ENCODE measurements at places on chromosomes 7 and 10.

DNA sequence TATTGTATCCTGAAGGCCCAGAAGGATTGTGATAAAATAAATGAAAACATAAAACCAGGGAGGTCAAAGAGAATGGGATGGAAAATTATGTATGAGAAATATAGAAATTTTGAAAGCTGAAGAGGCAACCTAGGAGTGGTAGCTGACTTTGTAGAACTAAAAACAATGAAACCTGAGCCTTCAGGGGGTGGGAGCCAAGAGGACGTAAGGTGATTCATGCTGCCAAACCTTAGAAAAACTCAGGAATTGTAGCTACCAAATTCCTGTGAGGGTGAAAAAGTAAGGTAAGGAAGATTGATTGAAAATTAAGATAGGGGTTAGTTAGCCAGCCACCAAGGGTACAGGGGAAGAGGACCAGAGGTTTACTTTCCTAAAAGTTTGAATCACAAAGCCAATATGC lies 213.2 kb downstream of the KCND2 start:
- DNase-seq = no peak

DNA sequence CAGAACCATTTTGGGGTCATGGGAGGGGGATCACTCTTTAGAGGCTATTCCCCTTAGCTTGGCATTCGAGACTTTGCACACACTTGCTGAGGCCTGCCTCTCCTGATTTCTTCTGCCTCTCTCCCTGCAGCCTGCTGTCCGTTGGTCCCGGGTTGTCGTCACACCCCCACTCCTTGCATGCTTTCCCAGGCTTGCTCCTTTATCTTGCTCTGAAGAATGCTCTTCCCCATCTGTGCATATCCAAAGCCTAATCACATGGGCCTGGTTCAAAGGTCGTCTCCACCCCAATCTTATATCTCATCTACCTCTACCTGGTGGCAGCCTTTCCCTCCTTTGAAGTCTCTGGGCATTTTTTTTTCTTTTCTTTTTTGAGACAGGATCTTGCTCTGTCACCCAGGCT lies 24.3 kb upstream of the EMX2 start:
- DNase-seq = no peak

- no peak for DNase-seq
Observed at GRCh38 chr10:28833313-28833712, 156.0 kb downstream of the BAMBI start.

GRCh38 chr7:70387217-70387616 lies 744.7 kb upstream of the GALNT17 start:
- DNase-seq = no peak

DNA sequence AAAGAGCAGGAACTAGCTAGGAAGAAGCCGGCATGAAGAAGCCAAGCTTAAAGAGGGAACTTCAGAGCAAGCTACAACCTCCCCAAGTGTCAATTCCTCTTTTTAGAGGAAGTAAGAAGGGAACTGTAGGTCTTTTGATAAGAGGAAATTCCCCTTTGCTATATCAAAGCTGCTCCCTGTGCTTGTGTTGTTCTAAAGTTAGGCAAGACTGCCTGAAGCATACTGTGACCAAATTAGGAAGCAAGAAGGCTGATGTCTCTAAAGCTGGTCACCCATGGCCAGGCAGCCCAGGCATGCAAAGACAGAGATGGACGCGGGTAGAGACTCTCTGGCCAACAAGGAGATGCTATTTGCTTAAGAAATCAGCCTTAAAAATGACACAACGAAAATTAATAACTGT lies 87.9 kb downstream of the RNF216 start:
- no peak for DNase-seq

DNA sequence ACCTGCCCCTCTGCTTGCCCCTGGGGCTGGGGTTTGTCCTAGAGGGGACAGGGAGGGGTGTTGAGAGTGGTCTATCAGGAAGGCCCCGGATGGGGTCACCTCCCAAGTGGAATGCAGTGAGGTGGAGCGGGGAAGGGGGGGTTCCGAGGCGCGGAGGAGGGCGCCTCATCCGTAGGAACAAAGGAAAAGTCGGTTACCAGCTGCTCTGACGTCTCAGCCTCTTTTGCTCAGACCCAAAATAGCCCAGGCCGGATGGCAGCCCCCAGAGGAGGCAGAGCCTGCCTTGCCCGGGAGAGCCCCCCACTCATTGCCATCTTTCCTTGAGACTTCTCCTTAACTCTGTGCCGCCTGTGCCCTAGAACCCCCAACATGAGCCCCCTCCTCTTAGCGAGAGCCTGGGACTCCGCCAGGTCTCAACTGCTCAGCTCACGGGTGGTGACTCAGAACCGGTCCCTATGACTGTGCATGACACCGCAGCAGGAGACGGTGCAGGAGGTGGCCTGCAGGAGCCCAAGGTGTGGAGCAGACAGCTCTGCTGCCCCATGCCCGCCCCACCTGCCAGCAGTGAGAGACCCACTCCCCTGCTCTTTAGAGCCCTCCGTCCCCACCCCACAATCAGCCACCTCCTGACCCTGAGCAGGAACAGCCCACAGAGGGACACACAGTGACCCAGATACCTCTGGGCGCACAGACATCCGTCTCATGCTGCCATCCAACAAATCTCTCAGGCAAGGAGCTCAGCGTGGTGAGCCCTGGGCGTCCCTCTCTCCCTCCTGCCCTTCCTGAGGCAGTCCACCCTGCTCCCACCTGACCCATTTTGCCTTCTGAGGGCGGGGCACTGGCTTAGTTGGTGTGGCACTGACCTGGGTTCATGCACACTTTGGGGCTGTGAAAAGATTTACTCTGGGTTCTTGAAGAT lies 13.1 kb downstream of the STX1A start:
- peak; percentile 38 for DNase-seq

GRCh38 chr10:12703813-12704212 lies 297.7 kb downstream of the CCDC3 start:
- DNase-seq = no peak

DNA sequence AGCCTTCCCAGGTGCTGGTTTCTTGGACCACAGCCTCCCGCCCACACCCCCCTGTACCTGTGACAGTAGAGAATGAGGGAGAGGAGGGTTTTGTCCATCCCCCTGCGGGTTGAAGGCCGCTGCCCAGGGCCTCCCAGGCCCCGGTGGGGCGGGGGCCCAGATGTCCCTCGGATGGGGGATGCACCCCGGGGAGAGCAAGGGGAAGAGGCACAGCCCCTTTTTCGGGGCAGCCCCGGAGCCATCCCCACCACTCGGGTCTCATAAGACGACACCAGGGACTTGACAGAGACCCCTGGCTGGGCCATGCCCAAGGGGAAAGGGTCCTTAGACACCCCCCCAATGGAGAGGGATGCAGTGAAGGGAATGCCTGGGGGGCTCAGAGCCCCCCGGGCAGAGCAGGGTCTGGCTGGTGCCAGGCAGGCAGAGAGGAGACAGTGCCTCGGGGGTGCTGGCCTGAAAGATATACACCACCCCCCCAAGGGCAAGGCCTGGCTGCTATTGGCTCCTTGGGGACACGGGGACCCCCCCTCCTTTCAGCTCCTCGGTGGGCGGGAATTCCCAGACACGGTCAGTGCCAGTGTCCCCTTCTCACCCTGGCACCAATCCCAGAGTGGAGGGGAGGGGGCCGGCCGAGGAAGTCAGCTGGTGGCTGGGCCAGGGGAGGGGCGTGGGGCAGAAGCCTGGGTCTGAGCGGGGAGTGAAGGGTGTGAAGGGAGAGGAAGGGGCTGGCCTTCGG lies 3.7 kb upstream of the SPACDR start:
- no peak for DNase-seq

DNA sequence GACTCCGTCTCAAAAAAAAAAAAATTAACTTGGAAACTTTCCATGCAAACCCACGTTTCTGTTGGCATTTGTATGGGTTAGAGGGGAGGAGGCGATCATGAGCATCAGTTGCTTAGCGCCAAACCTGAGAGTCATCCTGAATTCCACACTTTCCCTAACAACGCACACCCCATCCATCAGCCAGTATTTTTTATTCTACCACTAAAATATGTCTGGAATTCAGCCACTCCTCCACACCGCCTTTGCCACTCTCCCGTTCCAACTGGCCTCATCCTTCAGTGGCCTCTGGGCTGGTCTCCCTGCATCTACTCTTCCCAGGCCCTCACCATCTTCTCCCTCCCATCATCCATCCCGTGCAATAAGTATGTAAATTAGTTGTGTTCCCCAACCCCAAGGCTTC lies 4.7 kb upstream of the LMBR1 start:
- DNase-seq = no peak

DNA sequence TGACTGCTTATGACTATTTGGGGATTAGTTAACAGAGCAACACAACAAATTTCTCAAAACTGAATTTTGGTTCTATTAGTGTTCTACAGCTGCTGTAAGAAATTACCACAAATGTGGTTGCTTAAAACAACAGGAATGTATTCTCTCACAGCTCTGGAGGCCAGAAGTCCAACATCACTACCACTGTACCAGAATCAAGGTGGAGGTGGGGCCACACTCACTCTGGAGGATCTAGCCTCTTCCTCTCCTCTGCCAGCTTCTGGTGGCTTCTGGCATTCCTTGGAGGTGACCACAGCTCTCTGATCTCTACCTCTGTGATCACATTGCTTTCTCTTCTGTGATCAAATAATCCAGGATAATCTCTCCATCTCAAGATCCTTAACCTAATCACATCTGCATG lies 194.7 kb upstream of the BMPER start:
- no peak for DNase-seq

GRCh38 chr10:20760460-20760859 lies 136.7 kb downstream of the NEBL start:
- DNase-seq = no peak

DNA sequence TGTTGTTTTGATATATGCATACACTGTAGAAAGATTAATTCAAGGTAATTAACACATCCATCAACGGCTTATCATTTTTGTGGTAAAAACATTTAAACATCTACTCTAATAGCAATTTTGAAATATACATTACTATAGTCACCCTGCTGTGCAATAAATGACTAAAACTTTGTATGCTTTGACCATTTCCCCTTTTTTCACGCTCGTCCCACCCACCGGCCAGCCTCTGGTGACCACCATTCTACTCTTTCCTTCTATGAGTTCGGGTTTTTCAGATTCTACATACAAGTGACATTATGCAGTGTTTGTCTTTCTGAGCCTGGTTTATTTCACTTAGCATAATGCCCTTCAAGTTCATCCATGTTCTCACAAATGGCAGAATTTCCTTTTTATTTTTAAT lies 21.3 kb downstream of the CYCS start:
- no peak for DNase-seq

- DNase-seq = no peak
Observed at GRCh38 chr7:90483251-90483650, 13.8 kb downstream of the PTTG1IP2 start.

GRCh38 chr7:44182827-44183226 lies 6.4 kb downstream of the GCK start:
- no peak for DNase-seq

- no peak for DNase-seq
Observed at GRCh38 chr10:62021128-62021665, 119.7 kb downstream of the ARID5B start.

GRCh38 chr10:93482145-93482834 lies at the start of gene MYOF:
MYOF (minus strand) TSS chr10:93482334; CDS start chr10:93482194, 140 bp downstream.
- peak; percentile 28 for DNase-seq

DNA sequence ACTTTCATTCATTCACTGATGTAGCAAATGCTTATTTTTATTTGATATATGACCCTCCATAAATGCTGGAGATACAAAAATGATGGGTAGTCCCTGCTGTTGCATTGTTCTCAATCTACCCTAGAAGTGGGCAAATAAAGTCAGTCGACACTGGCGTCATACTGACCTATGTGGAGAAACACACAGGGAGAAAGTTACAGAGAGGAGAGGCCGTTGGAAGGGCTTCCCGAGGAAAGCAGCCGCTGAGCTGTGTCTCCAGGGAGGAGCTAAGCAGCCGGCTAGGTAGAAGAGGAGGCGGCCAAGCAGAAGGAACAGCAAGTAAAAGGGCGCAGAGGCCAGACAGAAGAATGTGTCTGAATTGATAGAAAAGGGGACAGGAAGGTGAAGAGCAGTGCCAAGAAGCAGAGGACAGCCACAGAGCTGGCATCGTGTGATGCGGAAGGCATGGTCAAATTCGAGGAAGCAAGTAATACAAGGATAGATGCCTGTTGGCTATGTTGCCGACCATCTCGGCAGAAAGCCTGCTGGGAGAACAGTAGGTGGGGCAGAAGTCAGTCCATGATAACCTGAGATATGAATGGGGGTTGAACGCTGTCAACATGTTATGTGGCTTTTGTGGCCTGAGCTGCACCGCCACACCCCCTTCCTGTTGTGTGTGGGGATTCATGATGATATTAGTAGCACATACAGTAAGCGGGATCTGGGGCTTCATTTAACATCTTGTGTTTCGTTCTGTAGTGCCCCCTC lies 25.9 kb downstream of the ST8SIA6 start:
- peak; percentile 57 for DNase-seq

GRCh38 chr10:132376394-132376851 lies 20.6 kb upstream of the PWWP2B start:
- DNase-seq = no peak

DNA sequence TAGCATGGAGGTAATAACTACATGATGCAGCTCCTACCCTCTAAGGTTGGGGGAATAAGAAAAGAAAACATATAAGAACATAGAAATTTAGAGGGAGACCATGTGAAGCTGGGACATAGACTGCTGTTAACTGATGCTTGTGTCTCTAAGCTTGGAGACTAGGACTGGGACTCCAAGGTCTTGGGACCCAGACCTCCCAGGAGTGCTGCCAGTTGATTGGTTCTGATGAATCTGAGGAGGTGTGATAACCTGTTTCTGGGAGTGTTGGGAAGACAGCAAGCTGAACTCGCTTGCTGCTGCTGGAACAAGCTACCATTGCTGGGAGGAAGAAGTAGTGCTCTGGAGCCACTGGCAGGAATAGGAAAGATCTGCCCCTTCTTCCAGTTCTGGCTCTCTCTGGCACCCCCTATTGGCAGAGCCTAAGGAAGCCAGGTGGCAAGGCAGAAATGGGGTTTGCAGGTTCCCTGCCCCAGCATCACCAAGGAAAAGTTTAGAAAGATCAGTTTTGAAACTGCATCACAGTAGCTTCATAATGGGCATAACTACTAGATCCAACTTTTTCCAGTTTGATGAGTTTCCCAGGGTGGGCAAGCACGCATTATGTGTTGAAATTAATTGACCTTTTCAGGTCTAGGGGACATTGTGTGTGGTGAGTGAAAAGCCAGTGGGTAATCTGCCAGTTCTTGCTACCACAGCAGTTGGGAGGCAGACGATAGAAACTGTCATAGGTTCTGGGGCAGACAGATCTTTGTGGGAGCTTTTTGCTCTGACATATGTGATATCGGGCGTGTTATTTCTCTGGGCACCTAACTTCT lies 140.7 kb downstream of the SND1 start:
- no peak for DNase-seq

- no peak for DNase-seq
Observed at GRCh38 chr7:79471699-79472098, 18.2 kb upstream of the MAGI2 start.

Data from stimulated activated naive CD4-positive, alpha-beta T cell treated with Interleukin-2 at 50 U/mL for 16 hours (primary cell).